ENCODE measurements at places on chromosomes 1 and 21.

- no peak for DNase-seq
Observed at GRCh38 chr1:178521241-178521640, 8.3 kb downstream of the TEX35 start.

- no peak for DNase-seq
Observed at GRCh38 chr1:17731460-17731859, 23.7 kb upstream of the ACTL8 start.

- DNase-seq = no peak
Observed at GRCh38 chr1:208921259-208921658, 662.3 kb upstream of the CAMK1G start.

- peak; percentile 23 for DNase-seq
Observed at GRCh38 chr1:30191154-30191702, 532.2 kb downstream of the MATN1 start.

DNA sequence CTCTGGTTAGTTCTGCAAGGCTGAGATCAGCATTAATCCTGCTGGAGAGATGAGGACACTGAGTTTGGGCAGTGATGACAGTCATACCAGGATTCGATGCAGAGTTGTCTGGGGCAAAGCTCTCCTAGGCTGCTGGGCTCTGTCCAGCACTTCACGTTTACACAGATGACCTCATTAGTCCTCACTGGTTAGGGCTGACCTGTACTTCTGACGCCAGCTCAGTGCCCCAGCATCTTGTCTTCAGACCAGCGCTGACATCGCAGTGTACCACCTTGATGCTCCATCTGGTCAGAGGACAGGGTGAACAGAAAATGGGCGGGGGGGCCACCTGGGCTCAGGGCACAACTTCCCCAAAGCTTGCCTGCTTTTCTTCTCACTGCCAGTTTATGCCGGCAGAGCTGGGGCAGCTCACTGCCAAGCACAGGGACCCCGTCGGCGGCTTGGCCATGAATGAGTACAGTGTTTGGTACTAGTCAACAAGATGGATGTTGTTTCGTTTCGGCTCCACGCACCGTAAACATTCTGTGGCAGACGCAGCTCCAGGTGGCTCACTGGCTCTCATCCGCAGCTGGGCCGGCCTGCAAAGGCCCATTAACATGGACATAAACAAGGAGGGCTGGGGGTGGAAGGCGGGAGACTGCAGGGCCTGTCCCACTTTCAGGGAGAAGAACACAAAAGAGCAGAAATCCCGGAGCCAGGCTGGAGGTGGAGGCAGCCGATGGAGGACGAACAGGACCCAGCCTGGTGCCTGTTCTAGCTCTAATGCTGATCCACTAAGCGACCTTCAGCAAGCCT is 118.7 kb downstream of the GLIS1 start:
- no peak for DNase-seq

GRCh38 chr1:160109686-160110085 is 5.9 kb upstream of the ATP1A2 start:
- no peak for DNase-seq

- DNase-seq = no peak
Observed at GRCh38 chr1:45545553-45546310, 4.9 kb upstream of the AKR1A1 start.

DNA sequence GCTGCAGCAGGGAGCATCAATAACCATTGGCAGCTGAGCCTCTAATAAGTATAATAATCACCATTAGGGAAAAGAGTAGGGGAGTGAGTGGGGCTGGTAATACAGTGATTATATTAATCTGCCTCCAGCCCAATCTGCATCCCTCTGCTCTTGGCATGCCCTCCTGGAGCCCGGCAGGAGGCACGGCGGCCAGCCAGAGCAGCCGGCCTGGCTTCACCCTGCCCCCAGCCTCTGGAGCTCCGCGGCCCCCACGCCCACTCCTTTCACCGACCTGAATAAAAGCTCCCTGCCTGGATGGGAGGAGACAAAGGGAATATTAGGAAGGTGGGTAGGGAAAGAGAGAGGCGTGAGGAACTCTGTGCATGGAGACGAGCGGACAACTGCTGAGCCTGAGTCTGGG is 28.3 kb downstream of the OPTC start:
- no peak for DNase-seq

DNA sequence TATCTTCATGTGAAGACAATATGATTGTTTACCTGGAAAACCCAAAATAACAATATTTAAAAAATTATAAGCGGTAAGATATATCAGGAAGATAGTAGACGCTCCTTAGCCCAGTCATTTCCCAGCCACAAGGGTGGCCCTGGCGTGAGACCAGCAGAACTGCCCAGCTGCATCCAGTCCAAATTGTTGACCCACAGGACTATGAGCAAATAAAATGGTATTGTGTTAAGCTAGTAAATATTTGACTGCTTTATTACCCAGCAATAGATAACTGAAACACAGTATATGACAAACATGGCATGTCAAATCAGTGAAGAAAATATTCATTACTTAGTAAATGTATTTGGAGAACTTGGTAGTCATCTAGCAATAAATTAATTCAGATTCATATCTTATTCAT is 294.3 kb upstream of the SPAG17 start:
- no peak for DNase-seq

- no peak for DNase-seq
Observed at GRCh38 chr1:205636732-205637131, 4.9 kb upstream of the ELK4 start.

DNA sequence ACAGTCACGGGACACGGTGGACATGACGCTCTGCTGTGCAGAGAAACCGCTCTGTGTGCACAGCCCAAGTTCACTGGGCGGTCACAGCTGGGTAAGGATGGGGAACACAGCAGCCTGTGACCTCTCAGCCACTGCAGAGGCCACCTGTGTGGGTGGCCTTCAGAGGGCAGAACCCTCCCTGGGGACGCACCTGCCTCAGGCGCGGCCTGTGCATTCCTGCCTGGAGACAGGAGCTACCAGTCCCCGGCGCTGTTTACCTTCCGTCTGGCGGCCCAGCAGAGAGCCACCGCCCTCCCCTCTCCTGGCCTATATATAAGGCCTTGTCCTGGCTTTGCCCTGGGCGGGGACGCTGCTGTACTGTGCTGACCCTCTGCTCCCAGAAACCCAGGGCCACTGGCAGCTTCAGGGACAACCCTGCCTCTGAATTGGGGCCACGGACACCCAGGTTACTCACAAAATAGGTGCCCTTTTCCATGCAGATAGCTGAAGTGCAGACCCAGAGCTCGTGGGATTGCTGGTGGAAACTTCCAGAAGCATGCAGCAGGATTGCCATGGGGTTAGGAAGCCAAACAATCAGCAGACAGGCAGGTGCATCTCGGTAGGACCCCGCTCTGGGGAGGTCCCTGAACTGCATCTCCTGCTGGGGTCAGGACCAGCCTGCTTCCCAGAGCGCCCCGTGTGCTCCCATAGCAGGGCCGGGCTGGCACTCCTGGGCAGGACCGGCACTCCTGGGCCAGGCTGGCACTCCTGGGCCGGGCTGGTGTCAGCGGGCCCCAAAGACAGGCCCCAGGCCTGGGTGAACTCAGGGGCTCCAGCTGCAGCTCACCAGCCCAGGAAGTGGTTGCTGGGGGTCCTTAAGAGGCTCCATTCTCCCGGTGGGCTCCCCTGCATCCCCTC is 83.6 kb downstream of the SIK1 start:
- DNase-seq = no peak

- no peak for DNase-seq
Observed at GRCh38 chr1:86776108-86776507, 71.7 kb downstream of the SH3GLB1 start.

GRCh38 chr1:11388617-11389016 is 90.3 kb upstream of the DISP3 start:
- DNase-seq = no peak

DNA sequence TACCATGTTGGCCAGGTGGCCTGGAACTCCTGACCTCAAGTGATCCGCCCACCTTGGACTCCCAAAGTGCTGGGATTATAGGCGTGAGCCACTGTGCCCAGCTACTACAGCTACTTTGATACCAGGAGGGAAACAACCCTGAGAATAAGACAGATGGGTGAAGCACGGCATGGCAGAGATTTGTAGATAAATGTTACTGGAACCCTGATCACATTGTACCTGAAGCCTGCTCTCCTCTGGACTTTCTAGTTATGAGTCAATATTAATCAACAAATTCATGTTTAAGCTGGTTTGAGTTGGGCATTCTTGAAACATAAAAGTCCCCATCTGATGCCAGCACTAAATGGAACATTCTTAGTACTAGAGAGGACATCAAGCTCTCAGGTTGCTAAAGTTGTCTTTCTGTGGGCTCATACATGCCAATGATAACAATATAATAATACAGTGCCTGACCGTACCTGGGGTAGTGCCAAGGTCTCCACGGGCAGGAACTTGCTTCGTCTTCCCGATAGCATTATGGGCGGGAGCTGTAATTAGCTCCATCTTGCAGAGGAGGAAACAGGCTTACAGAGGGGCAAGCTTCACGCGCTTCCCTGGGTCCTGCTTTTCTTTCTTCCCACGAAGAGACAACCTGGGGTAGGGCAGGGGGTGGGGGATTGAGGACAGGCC is 30.7 kb upstream of the SLC19A1 start:
- DNase-seq = no peak

GRCh38 chr1:67013573-67013972 is 40.4 kb downstream of the SLC35D1 start:
- no peak for DNase-seq

DNA sequence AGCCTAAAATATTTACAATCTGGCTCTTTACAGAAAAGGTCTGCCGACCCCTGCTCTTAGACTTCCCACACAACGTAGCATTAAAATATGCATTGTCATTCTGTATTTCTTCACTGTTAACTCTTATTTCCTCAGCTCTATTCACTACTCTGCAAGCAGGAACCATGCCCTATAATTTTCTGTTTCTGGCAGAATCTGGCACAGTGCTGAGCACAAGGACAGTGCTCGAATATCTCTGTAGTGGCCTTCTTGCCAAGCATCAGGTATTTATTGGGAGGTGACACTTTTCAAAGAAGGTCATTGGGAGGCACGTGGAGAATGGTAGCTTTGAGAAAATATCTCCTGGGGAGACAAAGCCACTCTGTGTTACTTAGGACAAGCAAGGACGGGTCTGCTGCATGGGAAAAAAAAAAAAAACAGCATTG is 77.9 kb downstream of the PSMG1 start:
- no peak for DNase-seq

GRCh38 chr1:40404670-40405462 is 31.3 kb downstream of the SMAP2 start:
- no peak for DNase-seq

GRCh38 chr1:26747048-26747447 is 40.7 kb upstream of the PIGV start:
- no peak for DNase-seq

- DNase-seq = peak; percentile 89
Observed at GRCh38 chr1:1630191-1630964, 1.6 kb upstream of the MMP23B start.

- DNase-seq = no peak
Observed at GRCh38 chr1:11042995-11043874, 3.8 kb downstream of the MASP2 start.

DNA sequence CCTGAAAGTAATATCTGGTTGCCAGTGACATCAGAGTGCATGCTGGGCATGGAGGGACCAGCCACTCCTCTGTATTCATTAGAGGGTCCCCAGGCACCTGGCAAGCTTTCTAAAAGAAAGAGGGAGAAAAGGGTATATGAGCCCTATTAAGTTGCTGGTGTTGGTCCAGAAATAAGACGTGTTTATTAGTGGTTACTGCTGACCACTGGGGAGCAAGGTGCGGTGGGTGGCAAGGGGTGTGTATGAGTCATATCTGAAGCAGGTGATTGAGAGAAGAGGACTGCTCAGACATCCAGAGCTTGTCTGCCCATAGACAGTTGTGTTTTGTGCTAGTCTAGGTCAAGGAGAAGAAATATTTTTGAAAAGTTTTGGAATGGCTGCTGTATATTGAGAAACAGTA is 298.1 kb downstream of the TM2D1 start:
- no peak for DNase-seq

DNA sequence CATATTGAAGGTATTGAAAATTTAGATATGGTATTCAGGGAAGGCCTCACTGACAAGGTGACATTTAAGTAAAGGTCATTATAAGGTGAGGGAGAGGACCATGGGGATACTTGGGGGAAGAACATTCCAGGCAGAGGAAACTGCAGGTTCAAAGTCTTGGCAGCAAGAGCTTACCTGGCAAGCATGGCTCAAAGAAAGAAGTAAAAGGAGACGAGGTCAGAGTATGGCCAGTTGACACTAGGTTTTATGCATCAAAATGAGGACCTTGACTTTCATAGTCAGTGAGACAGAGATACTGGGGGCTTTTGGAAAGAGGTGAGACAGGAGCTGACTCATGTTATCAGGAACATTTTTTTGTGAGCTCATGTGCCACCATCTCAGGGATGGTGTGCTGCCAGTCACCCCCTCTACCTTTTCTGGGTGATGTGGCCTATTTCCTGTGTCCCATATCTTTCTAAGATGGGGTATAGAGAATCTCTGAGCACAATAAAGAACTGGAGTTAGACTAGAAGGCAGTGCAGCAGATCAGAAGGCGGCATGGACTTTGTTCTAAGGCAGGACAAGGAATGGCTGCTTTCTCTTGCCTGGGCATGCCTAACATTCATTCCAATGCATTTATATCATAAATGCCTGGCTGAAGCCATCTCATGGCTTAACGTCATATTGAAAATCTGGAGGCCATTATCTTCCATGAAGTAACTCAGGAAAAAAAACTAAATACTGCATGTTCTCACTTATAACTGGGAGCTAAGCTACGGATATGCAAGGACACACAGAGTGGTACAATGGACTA is 406.7 kb downstream of the NTNG1 start:
- no peak for DNase-seq

- no peak for DNase-seq
Observed at GRCh38 chr1:230849451-230850224, 18.7 kb downstream of the C1orf198 start.

GRCh38 chr1:39098546-39099250 is 72.5 kb downstream of the NDUFS5 start:
- DNase-seq = peak; percentile 51

DNA sequence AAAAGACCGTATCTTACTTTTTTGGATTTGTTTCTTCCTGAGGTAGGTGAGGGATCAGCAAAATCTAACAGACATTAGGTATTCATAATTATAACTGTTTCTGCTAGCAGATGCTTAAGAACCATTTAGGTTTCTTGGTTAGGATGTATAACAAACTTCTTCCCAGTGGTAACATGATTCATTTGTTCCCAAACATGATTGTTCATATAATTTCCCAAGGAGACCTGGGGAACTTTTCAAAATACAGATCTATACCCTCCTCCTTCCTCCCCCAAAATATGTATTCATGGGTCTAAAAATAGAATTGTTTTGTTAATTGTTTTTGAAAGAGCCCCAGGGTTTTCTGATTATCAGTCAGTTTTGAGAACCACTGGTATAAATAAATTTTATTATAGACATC is 228.2 kb downstream of the COP1 start:
- no peak for DNase-seq

DNA sequence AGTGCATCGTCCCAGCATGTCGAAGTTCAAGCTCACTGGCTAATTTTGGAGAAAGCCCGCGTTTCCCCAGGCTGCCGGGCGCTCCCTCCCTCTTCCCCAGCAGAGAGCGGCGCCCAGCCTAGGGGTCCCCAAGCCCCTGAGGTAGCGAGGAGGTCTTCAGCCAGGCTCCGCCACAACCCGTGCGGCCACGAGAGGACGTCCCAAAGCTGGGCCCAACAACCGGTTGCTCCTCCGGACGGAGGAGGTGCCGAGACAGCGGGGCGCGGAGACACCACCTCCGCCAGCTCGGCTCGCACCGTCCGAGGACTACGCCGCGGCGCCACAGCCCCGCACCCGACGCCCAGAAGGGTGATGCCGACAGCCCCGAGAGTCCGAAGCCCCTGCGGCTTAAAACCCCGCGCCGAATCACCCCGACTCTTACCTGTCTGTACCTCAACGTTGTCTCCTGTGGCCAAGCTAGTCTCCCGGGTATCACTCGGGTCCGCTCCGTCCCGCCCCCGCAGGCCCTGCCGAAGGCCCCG is at the start of gene DENND2C:
Gene DENND2C (minus strand): TSS at position 488 of the 521 bp plus-strand sequence. CDS start 44,065 bp downstream, outside the sequence.
- DNase-seq = no peak

GRCh38 chr1:3013371-3014049 is 7.8 kb upstream of the ACTRT2 start:
- no peak for DNase-seq

All from stimulated activated CD4-positive, alpha-beta T cell treated with anti-CD3 and anti-CD28 coated beads, Interleukin-2, amount 100 ng/mL, for 24 hours (primary cell).